ENCODE measurements at places on chromosomes 2 and 18.

GRCh38 chr2:95158891-95159619, 593 bp downstream of the ZNF514 start:
- no peak for DNase-seq

DNA sequence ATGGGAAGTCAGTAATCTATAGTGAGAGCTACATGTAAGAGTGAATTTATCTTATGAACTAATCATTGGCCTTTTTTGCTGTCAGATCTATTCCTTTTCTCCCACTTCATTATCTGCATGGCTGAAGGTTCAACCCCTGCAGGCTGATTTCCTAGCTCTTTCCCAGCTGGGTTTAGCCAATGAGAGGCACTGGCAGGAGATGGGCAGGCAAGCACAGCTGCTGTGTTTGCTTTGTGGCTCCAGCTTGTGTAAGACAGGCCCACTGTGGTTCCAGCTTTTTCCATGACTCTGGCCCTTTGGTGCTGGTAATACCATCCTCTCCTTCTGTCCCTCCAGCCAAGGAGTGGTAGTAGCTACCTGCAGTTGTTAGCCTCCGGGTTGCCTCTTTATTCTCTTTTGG, 248.8 kb downstream of the PLCL1 start:
- DNase-seq = no peak

DNA sequence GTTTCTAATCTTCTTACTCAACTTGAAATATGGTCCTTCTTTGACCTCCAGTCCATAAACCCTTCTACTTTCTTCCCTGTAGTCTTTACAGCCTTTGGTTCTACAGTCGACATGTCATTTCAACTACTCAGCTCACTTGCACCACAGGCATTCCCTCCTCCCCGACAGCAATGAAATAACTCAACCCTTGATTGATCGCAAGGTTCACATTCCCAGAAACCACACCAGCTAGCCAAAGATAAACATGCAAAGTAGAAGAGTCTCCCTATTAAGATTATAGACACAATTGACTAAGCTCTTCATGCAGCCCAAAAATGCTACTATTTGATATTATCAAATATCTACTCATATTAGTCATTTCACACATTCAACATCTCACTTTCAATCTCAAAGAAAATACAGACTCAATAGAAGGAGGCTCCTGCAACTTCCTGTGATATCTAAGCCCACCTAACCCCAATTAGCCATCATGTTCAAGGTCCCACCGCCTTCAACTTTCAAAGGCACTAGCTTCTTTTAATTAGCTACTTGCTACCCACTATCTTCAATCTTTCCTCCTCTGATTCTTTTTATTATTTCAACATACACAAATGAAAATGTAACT, 50.8 kb downstream of the RTTN start:
- no peak for DNase-seq

DNA sequence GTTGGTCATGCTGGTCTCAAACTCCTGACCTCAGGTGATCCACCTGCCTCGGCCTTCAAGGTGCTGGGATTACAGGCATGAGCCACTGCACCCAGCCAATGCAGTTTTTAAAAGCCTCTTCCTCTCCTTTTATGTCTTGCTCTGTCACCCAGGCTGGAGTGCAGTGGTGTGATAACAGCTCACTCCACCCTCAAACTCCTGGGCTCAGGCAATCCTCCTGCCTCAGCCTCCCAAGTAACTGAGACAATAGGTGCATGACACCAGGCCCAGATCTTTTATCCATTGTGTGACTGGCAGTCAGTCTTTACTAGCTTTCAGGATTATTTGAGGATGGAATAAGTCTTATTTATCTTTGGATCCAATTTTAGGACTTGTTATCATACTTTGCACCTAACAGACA, 13.2 kb downstream of the KCTD18 start:
- no peak for DNase-seq

GRCh38 chr2:63743982-63744966, 97.4 kb upstream of the UGP2 start:
- no peak for DNase-seq
